ENCODE measurements at places on chromosomes 6 and 20. TPM values are rescaled to one million over a fixed set of nuclear protein-coding genes. Genes with fewer than 3 reads are reported as not detected.
A peak's percentile ranks its signal among the peaks of the same experiment; 100 is the strongest.

GRCh38 chr6:42332916-42333315 lies 115.3 kb upstream of the MRPS10 start:
- no peak for DNase-seq
- H3K36me3 ChIP-seq, result no peaks in the 10 kb centered on the region
- no peak overlapping the region for H3K4me3 ChIP-seq
- peaks cover 6% of the 10 kb centered on the region for H3K4me1 ChIP-seq
- H3K27me3 ChIP-seq, result no peaks in the 10 kb centered on the region

Gene KCNK5
- total RNA-seq, result 9.5 TPM

DNA sequence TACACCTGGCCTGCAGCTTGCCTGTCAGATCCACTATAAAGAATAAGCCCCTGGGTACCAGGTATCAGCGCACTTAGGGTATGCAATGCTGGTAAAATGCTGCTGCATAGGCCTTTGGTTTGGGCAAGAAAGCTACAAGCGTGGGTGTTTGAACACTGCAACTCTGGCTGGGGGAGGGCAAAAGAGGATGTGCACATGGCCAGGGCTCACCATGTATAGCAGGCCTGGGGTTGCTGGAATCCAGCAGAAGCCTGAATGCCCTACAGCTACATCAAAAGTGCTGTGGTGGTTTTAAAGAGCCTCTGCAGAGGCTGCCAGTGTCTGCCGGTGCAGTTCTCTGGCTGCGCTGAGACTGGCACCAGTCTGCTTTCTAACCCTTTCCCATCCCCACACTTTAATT lies 51.7 kb downstream of the UQCC1 start:
- H3K27me3 ChIP-seq, result no peaks in the 10 kb centered on the region
- peaks cover 2% of the 10 kb centered on the region for H3K4me1 ChIP-seq
- no peak for DNase-seq
- H3K36me3 ChIP-seq, result peaks cover 13% of the 10 kb centered on the region
- H3K4me3 ChIP-seq, result no peak overlapping the region

Gene C6orf132
- total RNA-seq, result 18.9 TPM

Gene PAX1
- not detected for total RNA-seq

DNA sequence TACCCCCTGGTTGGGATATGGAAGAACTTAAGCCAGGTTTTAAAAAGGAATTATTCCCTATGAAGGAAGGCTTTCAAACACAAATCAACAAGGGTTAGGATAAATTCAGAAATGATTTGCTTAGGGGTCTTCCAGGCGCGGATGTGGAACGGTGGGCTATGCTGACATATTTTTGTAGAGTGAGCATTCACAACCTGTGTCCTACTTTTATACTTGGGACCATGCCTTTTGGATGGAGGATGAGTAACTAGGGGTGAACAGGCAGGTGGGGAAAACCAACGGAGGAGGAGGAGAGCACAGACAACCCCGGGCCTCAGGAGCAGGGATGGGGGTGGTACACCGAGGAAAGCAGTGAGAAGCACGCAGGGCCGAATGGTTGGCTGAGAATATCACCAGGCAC lies 5.9 kb downstream of the MYLK4 start:
- H3K27me3 ChIP-seq, result no peaks in the 10 kb centered on the region
- H3K4me1 ChIP-seq, result no peaks in the 10 kb centered on the region
- no peaks in the 10 kb centered on the region for H3K36me3 ChIP-seq

Gene HLA-DMB
- 3.3 TPM for total RNA-seq

DNA sequence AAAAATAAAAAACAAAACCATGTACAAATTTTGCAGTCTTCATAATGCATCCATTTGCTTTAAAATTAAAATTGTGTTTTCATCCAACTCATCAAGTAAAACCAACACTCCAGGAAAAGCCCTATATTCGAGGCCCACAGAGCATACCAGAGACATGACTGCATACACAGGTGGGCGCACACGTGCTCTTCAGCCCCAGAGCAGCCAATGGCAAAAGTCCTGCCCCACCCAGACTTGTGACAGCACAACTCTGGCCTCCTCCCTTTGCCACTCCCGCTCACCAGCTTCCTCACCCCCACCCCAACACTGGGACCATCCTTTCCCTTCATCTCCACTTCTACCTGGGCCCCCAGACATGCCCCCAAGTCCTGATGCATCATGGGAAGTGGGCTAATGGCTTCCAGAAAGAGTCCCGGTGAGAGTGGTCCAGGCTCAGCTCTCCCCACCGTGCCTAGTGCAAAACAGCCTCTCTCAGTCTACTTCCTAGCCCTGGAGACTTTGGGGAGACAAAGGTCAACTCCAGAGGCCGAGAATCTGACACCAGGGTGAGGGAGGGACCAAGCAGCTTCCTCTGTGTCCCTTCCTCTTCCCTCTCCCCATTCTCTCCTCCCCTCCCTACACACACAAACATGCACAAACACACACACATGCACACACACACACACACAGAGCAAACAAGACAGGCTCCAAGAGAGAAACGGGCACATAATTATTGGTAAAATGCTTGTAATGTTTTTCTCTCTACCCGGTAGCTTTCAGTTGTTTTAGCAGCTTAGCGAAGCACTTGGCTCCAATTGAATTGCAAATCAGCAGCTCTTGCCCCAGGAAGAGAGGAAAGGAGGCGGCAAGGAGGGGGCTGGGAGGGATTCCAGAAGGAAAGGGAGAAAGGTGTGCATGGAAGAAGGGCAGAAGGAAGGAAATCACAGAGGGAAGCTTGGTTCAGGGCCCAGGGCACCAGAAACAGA lies 14.3 kb downstream of the GRM4 start:
- H3K4me3 ChIP-seq, result no peak overlapping the region
- peaks cover 14% of the 10 kb centered on the region for H3K4me1 ChIP-seq
- H3K36me3 ChIP-seq, result no peaks in the 10 kb centered on the region
- no peak overlapping the region for H3K27ac ChIP-seq
- DNase-seq, result no peak

DNA sequence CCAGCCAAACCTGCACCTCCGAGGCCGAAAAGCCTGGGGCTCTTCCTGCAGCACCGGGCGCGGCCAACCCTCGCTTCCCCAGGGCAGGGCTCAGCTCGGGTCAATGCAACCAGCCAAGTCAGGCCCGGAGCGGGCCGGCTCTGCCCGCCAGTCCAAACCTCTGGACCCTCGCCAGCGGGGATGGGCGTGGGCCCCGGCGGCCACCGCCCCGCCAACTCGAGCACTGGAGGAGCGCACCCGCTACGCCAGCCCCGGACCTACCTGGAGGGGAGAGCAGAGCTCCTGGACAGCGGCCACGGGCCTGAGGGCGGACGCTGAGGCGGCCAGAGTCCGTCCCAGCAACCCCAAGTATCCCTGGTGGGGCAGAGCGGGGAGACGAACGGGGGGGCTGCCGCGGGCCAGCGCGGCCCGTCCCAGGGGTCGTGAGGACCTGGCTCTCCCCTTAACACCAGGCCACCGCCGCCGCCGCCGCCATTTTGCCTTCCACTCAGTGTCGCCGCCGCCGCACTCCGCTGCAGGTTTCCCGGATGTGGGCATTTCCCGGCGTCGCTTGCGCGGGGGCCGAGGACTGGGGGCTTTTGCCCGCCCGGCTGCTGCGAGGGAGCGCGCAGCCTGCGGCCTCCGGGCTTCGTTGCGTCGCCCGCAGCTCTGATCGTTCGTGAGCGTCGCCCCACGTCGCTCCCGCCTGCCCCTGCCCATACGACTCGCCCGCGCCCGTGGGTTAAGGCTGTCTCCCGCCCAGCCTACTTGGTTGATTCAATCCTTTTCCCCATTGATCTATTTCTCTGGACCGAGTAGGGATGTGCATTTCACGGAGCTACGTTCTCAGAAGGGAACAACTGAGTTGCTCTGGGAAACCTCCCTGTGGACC lies at the start of gene LATS1:
TSS of gene LATS1 (minus strand) at position 514 of the 871 bp plus-strand sequence. CDS start 15,975 bp downstream, outside the sequence.
- peak within 1 kb of the TSS; percentile 82 for H3K4me3 ChIP-seq
- peaks cover 19% of the 10 kb centered on the region for H3K4me1 ChIP-seq
- no peaks in the 10 kb centered on the region for H3K27me3 ChIP-seq
- DNase-seq, result peak; percentile 43
- H3K27ac ChIP-seq, result peak within 1 kb of the TSS; percentile 97
- H3K36me3 ChIP-seq, result no peaks in the 10 kb centered on the region

Gene LY6G6D
- total RNA-seq, result not detected

- H3K36me3 ChIP-seq, result no peaks in the 10 kb centered on the region
- peaks cover 10% of the 10 kb centered on the region for H3K4me1 ChIP-seq
- no peak overlapping the region for H3K4me3 ChIP-seq
- no peak for DNase-seq
- no peaks in the 10 kb centered on the region for H3K27me3 ChIP-seq
- no peak overlapping the region for H3K27ac ChIP-seq
These were observed 65.0 kb downstream of the EPM2A start for GRCh38 chr6:145670311-145670710.

DNA sequence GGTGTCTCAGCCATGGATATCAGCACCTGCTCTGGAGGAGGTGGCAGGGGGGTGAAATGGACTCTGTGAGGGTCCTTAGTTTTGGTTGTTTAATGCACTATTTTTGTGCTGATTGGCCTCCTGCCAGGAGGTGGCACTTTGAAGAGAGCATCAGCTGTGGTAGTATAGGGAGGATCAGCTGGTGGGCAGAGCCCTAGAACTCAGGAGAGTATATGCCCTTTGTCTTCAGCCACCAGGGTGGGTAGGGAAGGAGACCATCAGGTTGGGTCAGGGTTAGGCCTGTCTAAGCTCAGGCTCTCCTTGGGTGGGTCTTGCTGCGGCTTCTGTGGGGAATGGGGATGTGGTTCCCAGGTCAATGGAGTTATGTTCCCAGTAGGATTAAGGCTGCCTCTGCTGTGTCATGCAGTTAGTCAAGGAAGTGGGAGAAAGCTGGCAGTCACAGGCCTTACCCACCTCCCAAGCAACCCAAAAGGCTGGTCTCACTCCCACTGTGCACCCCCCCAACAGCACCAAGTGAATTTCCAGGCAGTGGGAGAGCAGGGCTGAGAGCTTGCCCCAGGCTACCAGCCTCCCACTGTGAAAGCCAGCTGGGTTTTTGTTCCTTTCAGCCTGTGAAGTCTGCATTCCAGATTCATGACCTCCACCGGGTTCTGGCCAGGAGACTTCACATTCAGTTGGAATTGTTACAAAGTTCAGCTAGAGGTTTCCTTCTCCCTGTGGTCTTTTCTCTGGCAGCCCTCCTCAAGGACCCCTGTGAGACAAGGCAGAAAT lies 5.7 kb upstream of the OSTM1 start:
- H3K4me1 ChIP-seq, result peaks cover 10% of the 10 kb centered on the region
- H3K27me3 ChIP-seq, result no peaks in the 10 kb centered on the region
- H3K27ac ChIP-seq, result no peak overlapping the region
- no peaks in the 10 kb centered on the region for H3K36me3 ChIP-seq
- H3K4me3 ChIP-seq, result no peak overlapping the region

Gene RNF182
- 6.5 TPM for total RNA-seq

DNA sequence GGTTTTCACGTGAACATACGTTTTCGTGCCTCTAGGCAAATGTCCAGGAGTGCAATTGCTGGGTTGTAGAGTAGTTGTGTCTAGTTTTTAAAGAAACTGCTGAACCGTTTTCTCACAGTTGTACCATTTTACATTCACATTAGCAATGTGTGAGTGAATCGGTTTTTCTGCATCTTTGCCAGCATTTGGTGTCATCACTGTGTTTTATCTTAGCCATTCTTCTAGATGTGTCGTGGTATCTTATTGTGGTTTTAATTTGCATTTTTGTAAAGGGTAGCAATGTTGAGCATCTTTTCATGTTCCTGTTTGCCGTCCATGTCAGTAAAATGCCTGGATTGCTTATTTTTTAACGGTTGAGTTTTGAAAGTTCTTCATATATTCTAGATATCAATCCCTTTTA lies 10.2 kb downstream of the DOK5 start:
- no peak for DNase-seq
- H3K36me3 ChIP-seq, result no peaks in the 10 kb centered on the region
- no peaks in the 10 kb centered on the region for H3K4me1 ChIP-seq
- no peak overlapping the region for H3K27ac ChIP-seq
- H3K27me3 ChIP-seq, result no peaks in the 10 kb centered on the region

Gene C6orf163
- total RNA-seq, result 1.5 TPM

DNA sequence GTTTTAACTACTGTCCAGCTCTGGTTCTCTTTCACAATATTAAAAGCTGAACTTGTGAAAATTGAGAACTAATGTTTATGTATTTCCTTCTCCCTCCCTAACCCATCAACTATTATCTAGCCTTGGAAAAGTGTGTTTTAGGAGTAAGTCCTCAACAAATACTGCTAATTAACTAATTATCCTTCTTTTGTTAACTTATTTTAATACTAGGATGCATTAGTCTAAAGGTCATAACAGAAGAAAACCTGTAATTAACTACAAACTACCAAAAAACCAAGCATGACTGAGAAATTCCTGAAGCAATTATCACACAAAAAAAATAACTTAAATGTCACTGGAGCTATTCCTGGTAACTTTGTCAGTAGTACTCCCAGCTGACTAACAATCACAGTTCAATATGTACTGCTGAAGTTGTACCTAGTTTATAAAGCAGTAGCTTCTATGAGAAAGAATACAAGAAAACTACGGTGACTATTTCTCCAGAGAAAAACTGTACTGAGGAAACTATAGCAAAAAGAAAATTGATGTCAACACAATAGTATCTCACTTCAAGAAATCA lies 301.9 kb downstream of the LAMA2 start:
- peak overlapping the region; percentile 77 for H3K27ac ChIP-seq
- no peak overlapping the region for H3K4me3 ChIP-seq
- H3K4me1 ChIP-seq, result peaks cover 44% of the 10 kb centered on the region
- H3K27me3 ChIP-seq, result no peaks in the 10 kb centered on the region

- no peak overlapping the region for H3K4me3 ChIP-seq
- no peak for DNase-seq
- no peak overlapping the region for H3K27ac ChIP-seq
- H3K27me3 ChIP-seq, result no peaks in the 10 kb centered on the region
- H3K4me1 ChIP-seq, result no peaks in the 10 kb centered on the region
- H3K36me3 ChIP-seq, result no peaks in the 10 kb centered on the region
These were observed 210.9 kb downstream of the SLC24A3 start for GRCh38 chr20:19423097-19423899.

Gene RNF144B
- total RNA-seq, result 2.1 TPM

Gene THEMIS
- 0.20 TPM for total RNA-seq

Gene RSPH9
- not detected for total RNA-seq

DNA sequence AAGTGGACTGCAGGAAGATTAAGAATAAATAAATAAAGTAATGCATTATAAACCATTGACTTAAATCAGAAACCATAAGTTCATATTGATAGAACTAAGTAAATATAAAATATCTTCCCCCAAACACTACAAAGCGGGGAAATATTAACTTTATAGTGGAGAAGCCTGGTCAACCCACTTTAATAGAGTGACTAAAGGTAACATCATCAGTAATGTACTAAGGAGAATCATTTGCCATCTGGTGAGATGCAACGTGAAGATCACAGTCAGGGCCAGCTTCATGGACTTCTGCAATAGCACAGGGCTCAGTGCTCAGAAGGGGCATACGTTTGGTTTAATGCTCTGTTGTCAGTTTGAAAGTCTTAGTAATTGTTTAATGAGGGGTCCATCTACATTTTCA lies 58.8 kb upstream of the CD83 start:
- DNase-seq, result no peak
- no peaks in the 10 kb centered on the region for H3K36me3 ChIP-seq
- no peaks in the 10 kb centered on the region for H3K27me3 ChIP-seq
- H3K27ac ChIP-seq, result no peak overlapping the region
- peaks cover 4% of the 10 kb centered on the region for H3K4me1 ChIP-seq

DNA sequence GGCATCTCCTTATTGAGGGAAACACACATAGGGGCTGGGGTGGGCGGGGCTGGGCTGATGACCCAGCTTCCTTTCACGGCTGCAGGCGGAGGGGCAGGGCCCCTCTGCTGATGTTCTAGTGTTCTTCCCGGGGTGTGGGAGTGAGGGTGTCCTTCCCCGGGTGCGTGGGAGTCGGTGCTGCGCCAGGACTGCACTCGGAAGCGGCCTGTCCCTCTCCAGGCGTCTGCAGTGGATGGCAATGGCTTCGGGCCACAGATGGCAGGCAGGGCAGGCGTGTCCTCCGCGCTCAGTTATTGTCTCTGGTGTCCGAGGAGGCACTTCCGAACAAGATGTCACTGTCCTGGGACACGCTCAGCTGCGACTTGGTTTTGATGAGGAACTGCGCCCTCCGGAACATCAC lies 19.2 kb downstream of the KCNG1 start:
- no peak overlapping the region for H3K4me3 ChIP-seq
- peaks cover 2% of the 10 kb centered on the region for H3K36me3 ChIP-seq
- H3K4me1 ChIP-seq, result no peaks in the 10 kb centered on the region
